B cell (primary cell): ENCODE measurements at places on chromosomes 1 and 21. TPM values are rescaled to one million over a fixed set of nuclear protein-coding genes. Genes with fewer than 3 reads are reported as not detected.
A peak's percentile ranks its signal among the peaks of the same experiment; 100 is the strongest.

GRCh38 chr1:43814401-43814800 lies 107.1 kb downstream of the ST3GAL3 start:
- DNase-seq = no peak

Gene C1QB
- total RNA-seq = not detected in 2 replicates

GRCh38 chr1:36467700-36468455 lies 3.7 kb upstream of the MRPS15 start:
- no peak for DNase-seq

DNA sequence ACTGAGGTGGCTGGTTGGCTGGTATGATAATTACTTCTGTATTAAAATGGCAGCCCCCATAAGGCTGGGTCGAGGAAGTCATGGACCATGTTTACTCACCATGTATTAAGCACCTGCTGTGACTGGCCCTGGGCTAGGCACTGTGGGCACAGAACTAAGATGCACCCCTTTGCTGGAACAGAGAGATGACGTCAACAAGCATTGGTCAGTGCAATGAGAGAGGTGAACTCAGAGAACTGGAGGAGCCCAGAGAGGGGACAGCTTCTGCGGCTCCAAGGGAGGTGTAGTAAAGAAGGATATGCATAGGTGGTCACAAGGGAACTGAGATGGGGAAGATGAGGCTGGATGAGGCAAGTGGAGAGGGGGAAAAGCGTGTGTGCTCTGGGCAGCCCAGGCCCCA lies 88.7 kb downstream of the KAZN start:
- DNase-seq = no peak

DNA sequence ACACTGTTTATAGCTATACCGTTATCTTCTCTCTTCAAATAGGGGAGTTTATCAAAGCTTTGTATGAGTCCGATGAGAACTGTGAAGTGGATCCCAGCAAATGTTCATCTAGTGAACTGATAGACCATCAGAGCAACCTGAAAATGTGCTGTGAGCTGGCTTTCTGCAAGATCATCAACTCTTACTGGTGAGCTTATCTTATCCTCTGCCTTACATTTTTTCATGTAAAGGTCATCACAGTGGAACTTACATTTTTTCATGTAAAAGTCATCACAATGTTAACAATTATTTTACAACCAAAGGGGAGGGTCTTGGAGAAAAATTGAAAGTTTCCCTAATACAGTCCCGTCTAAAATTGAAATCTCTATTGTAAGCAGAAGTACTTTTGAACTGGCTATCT lies 45.2 kb downstream of the CLEC20A start:
- DNase-seq = no peak

- DNase-seq = no peak
Measured at GRCh38 chr1:83545066-83545862, 453.7 kb downstream of the TTLL7 start.

DNA sequence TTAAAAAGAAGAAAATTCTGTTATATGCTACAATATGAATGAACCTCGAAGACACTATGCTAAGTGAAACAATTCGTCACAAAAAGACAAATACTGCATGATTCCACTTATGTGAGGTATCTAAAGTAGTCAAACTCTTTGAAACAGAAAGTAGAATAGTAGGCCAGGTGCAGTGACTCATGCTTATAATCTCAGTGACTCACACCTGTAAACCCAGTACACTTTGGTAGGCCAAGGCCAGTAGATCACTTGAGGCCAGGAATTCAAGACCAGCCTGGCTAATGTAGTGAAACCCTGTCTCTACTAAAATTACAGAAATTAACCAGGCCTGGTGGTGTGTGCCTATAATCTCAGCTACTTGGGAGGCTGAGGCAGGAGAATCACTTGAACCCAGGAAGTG lies 25.7 kb downstream of the EPHA10 start:
- DNase-seq = no peak

Gene PIGK
- 14.9 and 16.4 TPM in 2 replicates for total RNA-seq

DNA sequence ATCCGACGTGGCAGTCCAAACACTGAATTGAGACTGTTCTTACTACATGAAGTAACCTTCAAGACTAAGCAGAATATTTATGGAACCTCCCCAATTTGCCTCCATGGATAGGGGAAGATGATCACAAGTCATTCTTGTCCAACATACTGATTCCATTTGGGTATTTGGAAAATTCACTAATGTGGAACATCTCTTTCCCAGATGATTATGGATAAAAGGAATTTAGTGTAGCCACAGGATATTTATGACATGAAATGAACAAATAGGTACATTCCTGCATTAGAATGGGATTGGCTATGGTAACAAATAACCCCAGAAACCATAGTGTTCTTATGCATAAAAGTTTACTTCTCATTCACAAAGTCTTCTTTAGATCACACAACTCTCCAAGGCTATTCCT lies 40.2 kb upstream of the SGIP1 start:
- no peak for DNase-seq

Gene SH3BGR
- 1.0 and 1.7 TPM in 2 replicates for total RNA-seq

DNA sequence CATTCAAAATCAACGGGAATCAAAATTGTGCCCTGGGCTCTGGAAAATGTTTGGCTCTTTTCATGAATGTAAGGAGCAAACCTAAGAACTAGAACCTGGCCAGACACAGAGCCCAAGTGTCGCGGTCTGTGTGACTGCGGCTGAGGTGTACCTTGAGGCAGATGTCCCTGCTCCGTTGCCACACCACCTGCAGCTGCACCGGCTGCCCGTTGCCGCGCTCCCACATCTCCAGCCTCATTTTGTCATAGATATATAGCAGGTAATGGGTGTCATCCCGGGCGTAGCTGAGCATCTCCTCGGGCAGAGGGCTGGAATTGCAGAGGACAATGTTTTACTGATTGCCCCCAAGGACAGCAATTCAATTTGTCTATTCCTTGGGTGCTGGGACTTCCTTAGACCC lies 18.7 kb downstream of the EXOSC10 start:
- DNase-seq = no peak

DNA sequence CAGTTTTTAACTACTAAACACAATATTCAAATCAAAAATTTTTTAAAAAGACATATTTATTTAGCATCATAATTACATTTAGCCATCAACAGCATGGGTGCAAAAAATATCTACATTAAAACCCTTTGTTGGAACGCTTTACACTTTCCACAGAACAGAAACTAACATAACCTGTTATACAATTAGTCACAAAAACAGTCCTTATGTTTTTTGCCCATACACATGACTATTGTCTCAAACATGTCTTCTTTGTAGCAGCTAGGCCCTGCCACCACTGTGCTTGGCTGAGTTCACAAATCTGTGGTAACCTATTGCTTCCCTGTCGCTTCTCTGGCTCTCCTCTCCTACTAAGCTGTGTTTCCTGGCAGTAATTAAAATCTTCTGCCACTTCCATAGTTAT lies 1350.0 kb upstream of the ADGRL2 start:
- DNase-seq = no peak

- DNase-seq = no peak
Measured at GRCh38 chr1:217554849-217555248, 76.0 kb downstream of the GPATCH2 start.

DNA sequence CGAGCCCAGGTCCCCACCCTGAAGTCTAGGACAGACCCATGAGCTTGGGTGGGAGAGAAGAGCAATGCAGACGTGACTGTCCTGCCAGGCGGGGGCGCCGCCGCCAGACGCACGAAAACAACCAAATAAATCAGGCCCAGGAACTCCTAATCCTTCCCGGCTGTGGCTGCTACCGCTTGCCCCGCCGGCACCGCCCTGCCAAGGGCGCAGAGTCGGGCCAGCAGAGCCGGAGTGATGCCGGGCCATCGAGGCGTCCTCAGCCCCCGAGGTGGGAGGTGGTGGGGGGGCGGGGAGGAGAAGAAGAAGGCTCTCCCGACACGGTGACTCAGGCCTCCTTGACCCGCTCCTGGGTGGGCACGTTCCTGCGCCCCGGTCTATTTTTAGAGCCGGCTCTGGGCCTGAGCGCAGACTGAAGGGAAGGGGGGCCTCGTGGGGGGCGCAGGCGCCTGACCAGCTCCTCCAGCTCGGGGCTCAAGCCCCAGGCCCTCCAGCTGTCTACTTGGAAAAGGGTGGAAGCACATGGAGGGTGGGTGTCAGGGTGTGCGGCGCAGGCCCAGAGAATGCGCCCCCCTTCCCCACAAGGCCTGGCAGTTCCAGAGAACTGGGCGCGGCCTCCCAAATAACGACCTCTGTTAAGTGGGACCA lies 10.7 kb upstream of the COL16A1 start:
- DNase-seq = peak; percentile 66

GRCh38 chr1:199753513-199753912 lies 274.0 kb upstream of the NR5A2 start:
- no peak for DNase-seq

Gene CD1B
- total RNA-seq = not detected in 2 replicates

DNA sequence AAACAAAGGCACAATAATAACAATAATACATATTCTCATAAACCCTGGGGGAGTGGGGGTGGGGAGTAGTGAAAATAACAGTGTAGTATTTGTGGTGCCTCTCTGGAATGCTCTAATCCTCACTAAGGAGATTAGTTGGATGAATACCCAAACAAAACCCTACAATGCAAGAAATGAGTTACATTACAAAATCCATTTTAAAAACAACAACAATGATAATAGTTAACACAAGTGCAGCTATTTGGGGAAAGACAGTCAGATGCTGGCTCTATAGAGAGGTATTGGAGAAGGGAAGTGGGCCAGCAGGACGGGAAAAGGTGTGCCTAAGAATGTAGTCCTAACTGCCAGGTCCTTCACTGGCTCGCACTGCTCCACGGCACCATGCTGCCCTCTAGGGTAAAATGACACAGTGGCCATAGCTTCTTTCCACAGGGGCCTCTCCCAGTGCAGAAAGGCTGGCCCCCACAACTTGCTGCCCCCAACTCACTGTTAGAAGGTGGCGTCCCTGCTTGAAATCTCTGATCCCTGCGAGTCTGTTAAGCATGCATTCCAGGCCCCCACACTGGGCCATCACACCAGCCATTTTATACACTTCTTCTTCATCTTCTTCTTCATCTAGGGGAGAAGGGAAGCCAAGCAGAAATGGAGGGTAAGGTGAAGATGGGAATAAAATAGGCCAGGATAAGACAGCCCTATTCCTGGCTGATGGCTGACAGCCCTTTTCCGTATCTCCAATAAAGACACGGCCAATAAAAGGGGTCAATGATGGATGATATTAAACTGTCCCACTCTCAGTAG lies 113.8 kb downstream of the UBR4 start:
- DNase-seq = no peak

- no peak for DNase-seq
Measured at GRCh38 chr1:15799928-15800835, 7.3 kb downstream of the UQCRHL start.

DNA sequence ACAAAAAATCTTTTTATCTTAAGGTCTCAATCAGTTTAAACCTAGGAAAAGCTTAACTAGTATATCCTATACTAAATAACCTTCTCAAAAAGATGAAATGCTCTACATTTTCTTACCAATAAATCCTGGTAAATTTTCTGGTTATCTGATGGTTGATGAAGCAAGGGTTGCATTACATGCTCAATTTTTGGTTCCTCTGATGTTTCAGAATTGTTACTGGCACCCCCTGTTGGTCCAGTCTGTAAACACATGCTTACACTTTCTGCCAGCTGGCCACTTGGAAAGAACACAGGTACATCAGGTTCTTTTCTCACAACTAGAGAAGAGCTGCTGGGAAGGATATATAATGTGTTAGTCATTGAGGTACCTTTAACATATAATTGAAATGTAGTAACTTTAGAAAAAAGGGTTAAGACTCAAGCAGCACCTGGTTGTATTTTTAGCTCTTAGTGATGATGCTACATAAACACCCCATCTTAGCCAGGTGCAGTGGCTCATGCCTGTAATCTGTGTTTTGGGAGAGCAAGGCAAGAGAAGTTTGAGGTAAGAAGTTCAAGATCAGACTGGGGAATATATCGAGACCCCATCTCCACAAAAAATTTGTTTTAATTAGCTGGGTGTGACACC lies 30.9 kb upstream of the TAL1 start:
- DNase-seq = peak; percentile 40

- DNase-seq = no peak
Measured at GRCh38 chr1:113565621-113566020, 175.3 kb downstream of the MAGI3 start.

- DNase-seq = no peak
Measured at GRCh38 chr1:39656391-39656790, 15.5 kb downstream of the NT5C1A start.

DNA sequence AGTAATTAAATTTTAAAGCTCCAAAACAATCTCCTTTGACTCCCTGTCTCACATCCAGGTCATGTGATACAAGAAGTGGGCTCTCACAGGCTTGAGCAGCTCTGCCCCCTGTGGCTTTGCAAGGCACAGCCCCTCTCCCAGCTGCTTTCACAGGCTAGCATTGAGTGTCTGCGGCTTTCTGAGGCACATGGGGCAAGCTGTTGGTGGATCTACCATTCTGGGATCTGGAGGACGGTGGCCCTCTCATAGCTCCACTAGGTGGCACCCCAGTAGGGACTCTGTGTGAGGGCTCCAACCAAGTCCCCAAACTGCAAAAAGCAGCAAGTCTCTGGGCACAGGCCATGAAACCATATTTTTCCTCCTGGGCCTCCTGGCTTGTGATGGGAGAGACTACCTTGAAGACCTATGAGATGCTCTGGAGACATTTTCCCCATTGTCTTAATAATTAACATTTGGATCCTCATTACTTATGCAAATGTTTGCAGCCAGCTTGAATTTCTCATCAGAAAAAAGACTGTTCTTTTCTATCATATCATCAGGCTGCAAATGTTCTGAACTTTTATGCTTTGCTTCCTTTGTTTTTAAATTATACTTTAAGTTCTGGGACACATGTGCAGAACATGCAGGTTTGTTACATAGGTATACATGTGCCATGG lies 554.1 kb upstream of the OLFM3 start:
- no peak for DNase-seq

- DNase-seq = peak; percentile 50
Measured at GRCh38 chr1:104780470-104781078, 1030.9 kb downstream of the AMY1C start.

Gene C4BPA
- not detected in 2 replicates for total RNA-seq

Gene ADAMTS5
- not detected in 2 replicates for total RNA-seq

GRCh38 chr1:32336963-32337675 lies 1.1 kb upstream of the MARCKSL1 start:
- DNase-seq = peak; percentile 89

- peak; percentile 4 for DNase-seq
Measured at GRCh38 chr21:31446226-31446855, 102.3 kb upstream of the TIAM1 start.

Gene OR2T33
- total RNA-seq = not detected in 2 replicates

- no peak for DNase-seq
Measured at GRCh38 chr1:116099379-116099778, 11.8 kb upstream of the MAB21L3 start.

DNA sequence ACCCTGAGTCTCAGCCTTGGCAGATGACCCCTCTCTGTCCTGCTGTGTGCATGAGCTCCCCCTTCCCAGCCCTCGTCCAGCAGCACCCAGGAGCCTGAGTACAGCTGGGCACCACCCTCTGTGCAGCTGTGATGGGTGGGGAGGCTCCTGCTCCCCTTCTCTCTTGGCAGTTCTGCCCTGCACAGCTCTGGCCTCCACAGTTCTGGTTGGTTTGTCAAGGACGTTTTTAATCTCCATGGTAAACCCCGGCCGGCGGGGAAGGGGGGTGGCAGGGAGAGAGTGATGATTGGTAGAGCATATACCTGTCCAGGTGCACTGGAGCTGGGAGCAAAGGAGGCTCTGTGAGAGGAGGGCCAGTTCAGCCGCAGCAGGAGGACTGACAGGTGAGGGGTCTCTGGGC lies at the start of gene CLCNKA:
Gene CLCNKA, plus strand, starts transcription at position 356 of the 400 bp plus-strand sequence. CDS start 584 bp downstream, outside the sequence.
- no peak for DNase-seq

Gene DIRAS3
- not detected in 2 replicates for total RNA-seq

Gene RAB25
- 0.69 and 1.1 TPM in 2 replicates for total RNA-seq

Gene FOXO6
- 0.15 and 0.17 TPM in 2 replicates for total RNA-seq

GRCh38 chr1:77506771-77507170 lies 175.7 kb downstream of the ZZZ3 start:
- DNase-seq = no peak

GRCh38 chr1:41495210-41495948 lies 10.9 kb upstream of the EDN2 start:
- no peak for DNase-seq

Gene PLA2G2C
- total RNA-seq = 0.10 TPM in 1 of 2 replicates, not detected in the other
